ENCODE measurements at places on chromosomes 1 and 21.

GRCh38 chr21:45170987-45171386 is 96.6 kb downstream of the ADARB1 start:
- no peak for DNase-seq

- no peak for DNase-seq
These were observed 20.7 kb upstream of the HRNR start for GRCh38 chr1:152244576-152245273.

DNA sequence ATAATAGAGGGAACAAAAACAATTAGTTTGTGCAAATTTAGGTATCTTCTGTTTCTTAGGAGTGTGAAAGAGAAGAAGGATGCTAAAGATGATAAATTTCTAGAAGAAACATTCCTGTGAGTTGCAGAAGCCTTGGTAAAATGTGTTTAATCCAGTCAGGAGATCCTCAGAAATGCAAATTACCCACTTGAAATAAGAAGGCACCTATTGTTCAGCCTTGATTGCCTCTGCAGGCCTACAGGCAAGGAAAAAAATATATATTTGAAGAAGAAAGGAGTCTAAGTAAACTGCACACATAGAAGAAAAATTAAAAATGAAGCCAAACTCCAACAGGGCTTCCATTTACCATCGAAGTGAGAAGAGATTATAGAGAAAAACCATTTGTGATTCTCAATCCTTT is 51.0 kb upstream of the LHX8 start:
- no peak for DNase-seq

GRCh38 chr1:19354531-19354981 is 42.4 kb downstream of the SLC66A1 start:
- no peak for DNase-seq

DNA sequence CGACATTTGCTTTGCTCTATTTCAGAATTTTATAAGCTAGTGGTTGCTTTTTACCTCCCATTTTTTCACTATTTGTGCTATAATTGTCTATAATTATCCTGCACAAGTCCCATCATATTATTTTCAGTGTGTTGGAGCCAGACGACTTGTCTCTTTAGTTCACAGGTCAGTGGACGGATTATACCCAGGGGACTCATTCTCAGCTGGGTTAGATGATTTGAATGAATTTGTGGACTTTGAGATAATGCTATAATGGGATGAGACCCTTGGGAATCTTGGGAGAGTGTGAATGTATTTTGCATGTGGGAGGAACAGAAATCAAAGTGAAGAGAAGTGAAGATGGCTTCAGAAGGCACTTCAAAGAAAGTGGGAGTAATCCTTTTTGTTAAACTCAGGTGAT is 31.5 kb upstream of the KCNK1 start:
- no peak for DNase-seq

- DNase-seq: no peak
These were observed 61.8 kb upstream of the SYT6 start for GRCh38 chr1:114215436-114215835.

DNA sequence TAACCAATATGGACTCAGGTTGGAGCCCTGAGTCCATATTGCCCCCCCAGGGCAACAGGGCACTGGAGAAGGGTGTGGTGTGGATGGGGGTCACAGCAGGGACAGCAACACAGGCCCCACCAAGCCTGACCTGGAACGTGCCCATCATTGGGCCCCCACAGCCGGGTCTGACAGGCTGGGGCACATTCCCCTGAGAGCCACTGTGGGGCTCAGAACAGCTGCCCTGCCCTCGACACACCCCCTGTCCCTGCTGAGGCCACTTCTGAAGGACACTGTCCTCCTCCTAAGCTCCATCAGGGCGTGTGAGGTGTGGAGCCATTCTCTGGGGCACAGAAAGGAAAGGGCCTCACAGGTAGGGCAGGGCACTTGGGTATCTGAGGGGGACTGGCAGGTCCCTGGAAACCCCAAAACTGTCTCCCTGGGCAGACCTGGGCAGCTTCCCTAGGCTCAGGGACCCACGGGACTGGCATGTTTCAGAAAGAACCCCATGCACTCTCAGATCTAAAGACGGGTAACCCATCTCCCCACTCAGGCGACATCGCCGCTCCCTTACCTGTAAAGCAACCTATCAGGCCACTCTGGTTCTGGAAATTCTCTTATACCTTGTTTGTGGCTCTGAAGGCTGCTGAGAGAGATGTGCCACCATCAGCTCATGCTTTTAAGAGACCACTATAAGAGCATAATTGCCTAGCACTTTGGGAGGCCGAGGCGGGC is 95.5 kb downstream of the DMRTB1 start:
- no peak for DNase-seq

DNA sequence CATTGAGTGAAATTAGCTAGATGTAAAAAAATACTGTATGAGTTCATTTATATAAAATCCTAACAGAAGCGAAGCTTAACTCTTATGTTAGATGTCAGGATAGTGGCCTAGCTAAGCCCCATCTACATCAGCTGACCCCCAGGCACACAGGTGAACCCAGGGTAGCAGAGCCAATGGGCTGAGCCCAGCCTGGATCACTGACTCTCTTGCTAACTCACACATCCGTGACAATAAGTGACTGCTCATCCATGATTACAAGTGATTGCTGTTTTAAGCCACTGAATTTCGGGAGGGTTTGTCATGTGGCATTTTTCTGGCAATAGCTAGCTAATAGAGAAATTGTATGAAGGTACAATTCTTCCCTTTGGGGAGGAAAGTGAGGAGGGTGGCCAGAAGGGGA is 55.2 kb upstream of the COG2 start:
- DNase-seq: no peak

DNA sequence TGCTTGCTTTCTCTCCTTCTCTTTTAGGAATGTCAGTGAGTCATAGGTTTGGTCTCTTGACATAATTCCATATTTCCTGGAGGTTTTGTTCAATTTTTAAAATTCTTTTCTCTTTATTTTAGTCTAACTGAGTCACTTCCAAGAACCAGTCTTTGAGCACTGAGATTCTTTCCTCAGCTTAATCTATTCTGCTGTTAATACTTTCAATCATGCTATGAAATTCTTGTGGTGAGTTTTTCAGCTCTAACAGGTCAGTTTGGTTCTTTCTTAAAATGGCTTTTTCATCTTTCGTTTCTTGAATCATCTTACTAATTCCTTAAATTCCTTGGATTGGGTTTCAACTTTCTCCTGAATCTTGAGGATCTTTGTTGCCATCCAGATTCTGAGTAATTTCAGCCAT is 321.0 kb downstream of the PTBP2 start:
- no peak for DNase-seq

- no peak for DNase-seq
These were observed 58.1 kb downstream of the CASZ1 start for GRCh38 chr1:10738061-10739058.

DNA sequence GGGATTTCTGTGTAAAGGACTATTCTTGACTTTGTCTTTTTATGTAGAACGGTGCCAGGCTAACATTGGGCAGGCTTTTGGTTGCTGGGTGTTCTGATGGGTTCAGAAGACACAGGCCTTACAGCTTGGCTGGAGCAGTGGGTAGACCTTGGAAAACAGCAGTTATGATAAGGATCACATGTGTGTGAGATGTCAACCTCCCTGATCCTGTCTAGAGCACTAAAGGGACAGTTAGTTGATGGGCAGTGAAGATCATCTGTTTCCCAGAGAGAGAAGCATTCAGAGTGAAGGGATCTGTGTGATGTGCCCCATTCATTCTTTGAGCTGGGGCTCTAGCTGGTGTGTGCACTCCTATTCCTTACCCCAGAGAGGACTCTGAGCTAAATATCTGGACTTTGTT is 88.0 kb downstream of the NOS1AP start:
- no peak for DNase-seq

DNA sequence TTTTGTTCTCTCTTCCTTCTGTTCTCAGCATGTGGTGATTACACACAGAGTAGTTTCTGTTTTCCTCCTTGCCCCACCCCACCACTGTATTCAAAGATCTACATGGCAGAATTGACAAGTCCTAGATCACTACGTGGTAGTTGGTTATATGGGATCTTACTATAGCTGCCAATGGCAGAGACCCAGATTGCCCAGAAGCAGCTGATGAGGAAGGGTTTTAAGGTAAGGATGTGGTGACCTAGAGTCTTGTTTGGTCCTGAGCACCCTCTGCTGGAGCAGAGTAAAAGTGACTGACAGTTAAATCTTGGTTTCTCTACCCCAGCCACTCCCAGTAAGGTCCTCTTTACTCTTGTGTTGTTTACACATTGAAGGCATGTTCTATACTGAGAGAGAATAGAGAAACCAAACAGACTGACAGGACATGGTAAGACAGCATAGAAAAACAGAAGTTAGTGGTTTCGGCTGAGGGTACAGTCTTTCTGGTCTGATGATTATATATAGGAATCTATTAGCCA is 22.8 kb upstream of the STRIP1 start:
- peak; percentile 36 for DNase-seq

DNA sequence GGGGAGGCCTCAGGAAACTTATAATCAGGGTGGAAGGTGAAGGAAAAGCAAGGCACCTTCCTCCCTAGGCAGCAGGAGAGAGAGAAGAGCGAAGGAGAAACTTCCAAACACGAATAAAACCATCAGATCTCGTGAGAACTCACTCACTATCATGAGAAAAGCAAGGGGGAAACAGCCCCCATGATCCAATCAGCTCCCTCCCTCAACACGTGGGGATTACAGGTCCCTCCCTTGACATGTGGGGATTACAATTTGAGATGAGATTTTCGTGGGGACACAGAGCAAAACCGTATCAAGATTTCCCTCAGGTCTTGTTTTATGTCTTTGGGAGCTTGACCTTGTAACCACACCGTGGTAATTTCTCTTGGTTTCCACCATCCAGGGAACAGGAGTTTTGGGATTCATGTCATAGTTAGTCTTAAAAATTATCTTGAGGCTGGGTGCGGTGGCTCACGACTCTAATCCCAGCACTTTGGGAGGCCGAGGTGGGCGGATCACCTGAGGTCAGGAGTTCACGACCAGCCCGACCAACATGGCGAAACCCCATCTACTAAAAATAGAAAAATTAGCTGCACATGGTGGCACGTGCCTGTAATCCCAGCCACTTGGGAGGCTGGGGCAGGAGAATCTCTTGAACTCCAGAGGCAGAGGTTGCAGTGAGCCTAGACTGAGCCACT is 47.2 kb upstream of the NBPF3 start:
- DNase-seq: no peak

All from stimulated activated naive CD4-positive, alpha-beta T cell (primary cell).